Ascending aorta (tissue), 2 donors: ENCODE measurements at places on chromosomes 16 and 17. TPM values are rescaled to one million over a fixed set of nuclear protein-coding genes. Genes with fewer than 3 reads are reported as not detected.

HIGD1B gene
- not detected for total RNA-seq

DNA sequence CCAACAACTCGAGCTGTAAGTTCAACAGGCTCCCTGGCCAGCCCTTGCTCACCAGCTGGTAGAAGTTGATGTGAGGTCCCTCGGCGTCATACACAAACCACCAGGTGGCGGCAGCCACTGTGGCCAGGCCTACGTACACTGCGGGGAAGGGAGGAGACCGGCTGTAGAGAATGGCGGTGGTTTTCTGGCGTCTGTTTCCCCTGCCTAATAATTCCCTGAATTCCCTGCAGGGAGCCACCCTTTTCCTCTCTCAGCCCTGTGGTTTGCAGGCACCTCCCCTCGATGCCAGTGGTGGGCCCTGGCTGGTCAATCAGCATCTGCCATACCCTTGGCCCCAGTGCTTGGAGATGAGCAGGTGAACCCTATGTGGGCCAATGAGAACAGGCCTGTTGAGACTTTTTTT lies 18.9 kb upstream of the P2RX1 start:
- no peak for DNase-seq

- peak; percentile 86 for DNase-seq
These were observed 3.3 kb downstream of the RARA start for GRCh38 chr17:40312131-40312731.

DNA sequence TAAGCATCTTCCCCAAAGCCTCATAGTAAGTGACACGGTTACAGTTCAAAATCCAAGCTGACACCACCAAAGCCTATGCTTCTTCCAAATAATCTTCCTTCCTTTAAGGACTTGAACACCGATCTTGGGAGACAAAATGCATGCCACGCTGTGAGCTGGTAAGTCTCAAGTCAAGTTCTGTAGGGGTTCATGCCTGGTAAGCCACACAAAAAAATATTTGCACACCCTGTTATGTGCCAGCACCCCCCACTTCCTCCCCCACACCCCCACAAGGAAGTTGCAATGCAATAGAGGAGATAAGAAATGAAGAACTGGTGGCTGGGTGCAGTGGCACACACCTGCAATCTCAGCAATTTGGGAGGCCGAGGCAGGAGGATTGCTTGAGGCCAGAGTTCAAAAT lies 5.6 kb downstream of the NOG start:
- no peak for DNase-seq

CFAP97D1 gene
- not detected for total RNA-seq

SPATA22 gene
- total RNA-seq: not detected

OTOP3 gene
- not detected for total RNA-seq

DNA sequence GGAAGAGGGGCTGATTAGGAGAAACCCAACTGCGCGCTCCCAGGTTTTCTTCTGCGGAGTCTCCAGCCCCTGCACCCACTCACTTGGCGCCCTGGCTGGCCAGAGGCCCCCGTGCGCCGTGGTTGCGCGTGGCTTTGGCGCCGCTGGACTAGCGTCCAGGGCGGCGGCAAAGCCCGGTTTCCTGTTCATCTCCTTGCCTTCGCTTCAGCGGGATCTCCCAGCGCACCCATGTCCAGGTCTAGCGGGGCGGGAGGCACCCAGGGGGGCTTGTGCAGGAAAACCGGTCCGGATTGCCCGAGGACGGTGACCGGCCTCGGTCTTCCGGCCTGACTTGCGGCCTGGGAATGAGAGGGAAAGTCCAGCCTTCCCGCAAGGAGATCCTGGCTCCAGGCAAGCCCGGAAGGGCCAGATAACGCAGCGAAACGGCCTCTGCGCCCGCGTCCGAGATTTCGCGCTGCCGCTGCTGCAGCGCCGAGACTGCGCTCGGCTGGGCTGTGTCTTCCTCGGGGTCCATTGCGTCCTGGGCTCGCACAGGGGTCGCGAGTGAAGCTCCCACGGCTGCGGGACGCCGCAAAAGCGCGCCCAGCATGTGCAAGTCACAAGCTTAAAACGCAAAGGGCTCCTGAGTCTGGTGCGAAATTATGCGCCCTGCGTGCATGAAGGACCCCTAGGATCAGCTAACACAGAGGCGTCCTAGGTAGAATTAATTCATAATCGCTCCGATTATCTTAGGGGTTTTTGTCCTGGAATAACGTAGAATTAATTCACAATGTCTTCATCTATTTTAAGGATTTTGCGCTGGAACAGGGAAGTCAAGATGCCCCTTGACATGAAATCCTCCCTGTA lies 5.7 kb downstream of the FOXF1 start:
- DNase-seq: no peak

DNA sequence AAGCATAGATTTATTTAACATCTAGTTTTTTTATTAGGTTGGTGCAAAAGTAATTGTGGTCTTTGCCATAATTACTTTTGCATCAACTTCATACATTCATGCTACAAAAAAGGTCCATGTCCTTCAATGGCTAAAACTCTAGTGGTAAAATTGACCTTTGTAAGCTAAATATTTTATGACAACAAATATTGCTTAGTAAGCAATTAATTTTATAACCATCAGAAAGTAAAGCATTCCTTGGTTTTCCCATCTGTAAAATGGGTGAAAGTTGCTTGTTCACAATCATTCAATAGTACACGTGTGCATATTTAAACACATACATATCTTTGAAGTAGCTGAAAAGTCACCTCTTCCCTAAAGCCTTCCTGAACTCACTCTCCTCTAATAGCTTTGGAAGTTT lies 789.6 kb downstream of the CDH8 start:
- no peak for DNase-seq

DNA sequence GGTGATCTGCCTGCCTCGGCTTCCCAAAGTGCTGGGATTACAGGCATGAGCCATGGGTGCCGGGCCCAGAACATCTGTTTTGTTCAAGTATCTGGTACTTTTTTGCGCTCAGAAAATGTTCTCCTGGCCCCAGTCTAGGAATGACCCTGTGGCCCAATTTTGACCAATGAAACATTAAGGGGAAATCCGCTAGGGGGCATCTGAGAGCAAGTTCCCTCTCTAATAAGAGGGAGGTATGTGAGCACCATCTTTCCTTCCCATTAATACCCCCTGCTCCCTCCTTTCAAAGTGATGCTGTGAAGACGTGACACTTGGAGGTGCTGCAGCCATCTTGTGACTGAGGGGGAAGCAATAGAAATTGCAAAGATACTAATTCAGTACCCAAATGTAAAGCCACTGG lies 16.5 kb upstream of the CLEC3A start:
- DNase-seq: no peak

GRCh38 chr17:77061669-77062068 lies 79.1 kb upstream of the SEC14L1 start:
- no peak for DNase-seq

DNA sequence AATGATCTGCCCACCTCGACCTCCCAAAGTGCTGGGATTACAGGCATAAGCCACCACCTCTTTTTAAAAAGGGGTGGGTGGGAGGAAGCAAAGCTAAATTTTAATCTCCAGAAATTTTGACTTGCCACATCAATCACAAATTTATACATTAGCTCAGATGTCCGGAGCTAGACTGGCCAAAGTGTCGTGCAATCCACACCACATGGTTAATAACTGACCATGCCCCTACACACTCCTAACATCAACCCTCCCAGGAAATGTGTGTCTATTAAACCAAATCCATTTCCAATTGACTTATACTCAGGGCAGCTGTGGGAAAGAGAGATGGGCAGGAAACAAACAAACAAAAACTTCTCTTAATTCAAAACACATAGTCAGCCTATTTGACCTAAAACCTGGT lies 29.9 kb downstream of the SMURF2 start:
- DNase-seq: no peak

- DNase-seq: peak; percentile 86
These were observed at the start of gene DNAH2 for GRCh38 chr17:7716901-7717755. Gene DNAH2 (plus strand): TSS chr17:7717744. CDS start chr17:7719735, 1,991 bp downstream.

- DNase-seq: no peak
These were observed 80.4 kb downstream of the PGS1 start for GRCh38 chr17:78458736-78459335.

HNF1B gene
- total RNA-seq: not detected

SLC4A1 gene
- 2.4 TPM for total RNA-seq

MPO gene
- total RNA-seq: 1.8 TPM

DNA sequence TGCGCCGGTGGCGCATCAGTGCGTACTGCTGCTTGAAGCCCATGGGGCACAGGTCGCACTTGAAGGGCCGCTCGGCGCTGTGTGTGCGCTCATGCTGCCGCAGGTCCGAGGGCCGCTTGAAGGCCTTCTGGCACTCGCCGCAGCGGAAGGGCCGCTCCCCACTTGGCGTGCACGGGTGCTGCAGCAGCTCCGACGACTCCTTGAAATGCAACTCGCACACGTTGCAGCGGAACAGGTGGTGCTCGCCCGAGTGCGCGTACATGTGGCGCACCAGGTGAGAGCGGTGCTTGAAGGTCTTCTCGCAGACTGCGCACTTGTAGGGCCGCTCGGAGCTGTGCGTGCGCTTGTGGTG lies 3.3 kb downstream of the ZNF319 start:
- DNase-seq: no peak

DNA sequence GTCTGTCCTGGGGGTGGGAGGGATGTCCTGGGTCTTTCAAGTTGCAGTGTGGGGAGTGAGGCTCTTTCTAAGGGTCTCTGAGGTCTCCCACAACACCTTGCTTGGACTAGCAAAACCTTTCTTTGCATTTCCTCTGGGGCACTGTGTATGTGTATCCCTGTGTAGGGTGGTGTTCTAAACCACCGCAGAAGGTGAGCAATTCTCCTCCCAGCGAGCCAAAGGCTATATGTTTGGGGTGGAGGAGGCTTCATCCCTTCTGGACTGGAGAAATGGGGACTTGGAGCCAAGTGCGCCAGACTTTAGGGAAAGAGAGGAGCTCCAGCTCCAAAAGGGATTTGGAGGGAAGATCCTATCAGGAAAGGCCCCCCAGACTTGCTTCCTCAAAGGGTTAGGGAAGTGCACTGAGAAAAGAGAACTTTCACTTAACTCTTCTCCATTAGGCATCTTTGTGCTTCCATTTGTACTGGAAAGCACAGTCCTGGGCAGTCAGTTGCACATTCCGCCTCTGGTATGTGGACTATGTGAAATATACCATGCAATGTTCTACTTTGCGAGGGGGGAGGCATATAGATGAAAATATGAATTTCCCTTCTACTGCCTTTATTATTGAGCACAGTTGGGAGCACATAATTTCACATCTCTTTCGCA lies 18.9 kb upstream of the HOXB9 start:
- no peak for DNase-seq

- no peak for DNase-seq
These were observed 154.1 kb downstream of the SOCS1 start for GRCh38 chr16:11101695-11102522.

GRCh38 chr17:49527927-49528651 lies 33.0 kb downstream of the NGFR start:
- no peak for DNase-seq

GRCh38 chr16:13313351-13313750 lies 412.0 kb downstream of the SHISA9 start:
- DNase-seq: no peak

IQCK gene
- total RNA-seq: not detected

- DNase-seq: no peak
These were observed 461.3 kb downstream of the PMP22 start for GRCh38 chr17:14803826-14804225.

CMTM1 gene
- total RNA-seq: not detected

UNC13D gene
- total RNA-seq: 33.1 TPM

GRCh38 chr16:28924762-28925385 lies at the start of gene RABEP2:
Gene RABEP2 (minus strand): TSS chr16:28925238. CDS start chr16:28925163, 75 bp downstream.
- DNase-seq: peak; percentile 94

DNA sequence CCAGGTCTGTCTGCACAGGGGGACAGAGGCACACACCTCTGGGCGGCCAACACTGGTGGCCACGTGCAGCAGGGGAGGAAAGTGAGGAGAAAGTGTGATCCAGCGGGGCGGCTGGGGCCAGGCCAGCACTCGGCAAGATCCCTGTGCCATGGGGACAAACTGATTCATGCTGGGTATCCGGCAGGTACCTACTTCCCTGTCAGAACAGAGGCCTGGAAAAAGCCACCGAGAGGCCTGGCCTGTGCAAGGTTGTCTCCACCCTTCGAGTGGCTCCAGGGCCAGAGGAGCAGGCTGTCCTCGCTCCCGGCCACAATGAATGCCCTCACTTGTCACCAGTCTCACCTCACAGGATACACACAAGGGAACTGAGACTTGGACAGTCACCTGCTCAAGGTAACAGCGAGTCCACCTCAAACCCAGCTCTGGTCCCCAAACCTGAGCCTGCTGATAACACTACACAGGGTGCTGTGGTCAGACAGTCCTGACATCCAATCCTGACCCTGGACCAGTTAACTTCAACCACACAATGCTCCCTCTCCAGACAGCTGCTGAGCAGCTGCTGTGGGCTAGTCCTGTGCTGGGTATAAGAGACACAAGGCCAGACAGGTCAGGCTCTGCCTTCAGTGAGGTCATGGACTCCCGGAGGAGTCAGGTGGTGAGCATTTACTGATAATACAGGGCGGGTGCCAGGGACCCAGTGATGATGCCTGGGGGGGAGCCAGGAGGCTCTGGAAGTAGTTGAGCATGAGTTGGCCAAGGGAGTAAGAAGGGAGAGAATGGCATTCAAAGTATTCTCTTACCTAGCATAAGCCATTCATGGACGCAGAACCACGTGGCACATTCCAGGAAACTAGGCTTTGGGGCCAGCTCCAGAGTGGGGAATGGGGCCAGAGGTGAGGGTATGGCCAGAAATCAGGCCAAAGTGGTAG lies 53.0 kb downstream of the VAC14 start:
- DNase-seq: no peak

HAS3 gene
- total RNA-seq: not detected

- no peak for DNase-seq
These were observed 26.2 kb downstream of the NUDT7 start for GRCh38 chr16:77748421-77749005.

DNA sequence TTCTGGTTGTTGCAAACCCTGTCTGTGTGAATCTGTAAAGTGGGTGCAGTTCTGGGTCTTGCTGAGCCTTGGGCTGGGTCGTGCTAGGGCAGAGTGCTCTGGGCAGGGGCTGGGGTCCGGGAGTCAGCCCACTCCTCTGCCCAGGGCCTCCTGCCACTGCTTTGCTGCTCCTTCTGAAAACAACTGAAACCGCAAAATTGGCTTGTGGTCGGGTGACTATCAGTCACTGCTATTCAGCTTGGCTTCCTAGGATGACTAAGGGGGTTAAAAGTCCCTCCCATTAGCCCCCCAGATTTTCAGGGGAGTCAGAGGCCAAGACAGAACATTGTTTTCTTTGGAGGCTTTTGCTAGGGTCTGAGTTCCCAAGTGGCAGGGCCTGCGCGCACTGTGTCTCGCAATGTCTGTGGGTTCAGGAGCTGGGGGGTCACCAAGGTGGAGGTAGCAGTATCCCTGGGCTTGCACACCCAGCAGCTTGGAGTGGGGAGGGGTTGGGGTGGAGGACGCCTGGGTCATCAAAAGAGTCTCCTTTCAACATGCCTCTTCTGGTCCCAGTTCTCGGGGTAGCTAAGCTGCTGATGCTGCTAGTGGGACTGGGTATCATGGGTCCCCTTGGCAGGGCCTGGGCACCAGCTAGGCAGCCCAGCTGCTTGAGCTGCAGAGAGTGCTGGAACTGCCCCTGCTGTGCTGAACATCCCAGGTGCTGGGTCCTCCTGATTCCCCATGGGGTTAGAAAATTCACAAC lies 13.5 kb upstream of the TBX21 start:
- DNase-seq: no peak

GRCh38 chr17:17042384-17042736 lies at the start of gene MPRIP:
Gene MPRIP (plus strand): TSS chr17:17042457. CDS start chr17:17042849, 392 bp downstream.
- no peak for DNase-seq

GRCh38 chr16:473046-474043 lies 47.9 kb downstream of the RAB11FIP3 start:
- DNase-seq: no peak
